ENCODE measurements at places on chromosomes 1 and 21. TPM values are rescaled to one million over a fixed set of nuclear protein-coding genes. Genes with fewer than 3 reads are reported as not detected.

DUSP10 gene
- 2.9 TPM for total RNA-seq

- peaks cover 5% of the 10 kb centered on the region for H3K4me1 ChIP-seq
- no peak overlapping the region for H3K4me3 ChIP-seq
- H3K27me3 ChIP-seq: no peaks in the 10 kb centered on the region
- no peaks in the 10 kb centered on the region for H3K36me3 ChIP-seq
Measured at GRCh38 chr1:229258031-229258756, 12.7 kb upstream of the RAB4A start.

GRCh38 chr1:161200421-161200991 lies 1.7 kb upstream of the ADAMTS4 start:
- peak overlapping the region; percentile 94 for H3K27ac ChIP-seq
- no peak for DNase-seq
- H3K27me3 ChIP-seq: no peaks in the 10 kb centered on the region
- H3K4me1 ChIP-seq: peaks cover 54% of the 10 kb centered on the region

DNA sequence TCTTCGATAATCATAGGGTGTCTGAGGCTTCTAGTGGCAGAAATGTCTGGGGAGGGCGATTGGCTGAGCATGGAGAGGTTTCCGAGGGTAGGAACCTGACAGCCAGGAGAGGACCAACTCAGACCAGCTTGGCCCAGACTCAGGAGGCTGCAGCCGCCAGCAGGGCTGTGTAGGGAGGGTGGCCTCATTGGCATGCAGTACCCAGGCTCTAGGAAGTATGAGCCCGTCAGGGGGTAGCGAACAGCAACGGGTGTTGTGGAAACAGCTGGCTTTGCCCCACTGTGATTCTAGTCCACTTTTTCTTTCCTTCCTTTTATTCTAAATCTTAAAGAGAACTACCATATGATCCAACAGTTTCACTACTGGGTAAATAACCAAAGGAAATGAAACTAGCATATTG lies 103.3 kb downstream of the DIRAS3 start:
- DNase-seq: no peak
- H3K4me3 ChIP-seq: no peak overlapping the region
- H3K27ac ChIP-seq: no peak overlapping the region
- peaks cover 11% of the 10 kb centered on the region for H3K4me1 ChIP-seq
- no peaks in the 10 kb centered on the region for H3K36me3 ChIP-seq
